Nephron progenitor cell (in vitro differentiated cells): ENCODE measurements at places on chromosomes 3 and 15.

GRCh38 chr3:15794303-15794771 lies 3.4 kb downstream of the ANKRD28 start:
- no peak for DNase-seq

DNA sequence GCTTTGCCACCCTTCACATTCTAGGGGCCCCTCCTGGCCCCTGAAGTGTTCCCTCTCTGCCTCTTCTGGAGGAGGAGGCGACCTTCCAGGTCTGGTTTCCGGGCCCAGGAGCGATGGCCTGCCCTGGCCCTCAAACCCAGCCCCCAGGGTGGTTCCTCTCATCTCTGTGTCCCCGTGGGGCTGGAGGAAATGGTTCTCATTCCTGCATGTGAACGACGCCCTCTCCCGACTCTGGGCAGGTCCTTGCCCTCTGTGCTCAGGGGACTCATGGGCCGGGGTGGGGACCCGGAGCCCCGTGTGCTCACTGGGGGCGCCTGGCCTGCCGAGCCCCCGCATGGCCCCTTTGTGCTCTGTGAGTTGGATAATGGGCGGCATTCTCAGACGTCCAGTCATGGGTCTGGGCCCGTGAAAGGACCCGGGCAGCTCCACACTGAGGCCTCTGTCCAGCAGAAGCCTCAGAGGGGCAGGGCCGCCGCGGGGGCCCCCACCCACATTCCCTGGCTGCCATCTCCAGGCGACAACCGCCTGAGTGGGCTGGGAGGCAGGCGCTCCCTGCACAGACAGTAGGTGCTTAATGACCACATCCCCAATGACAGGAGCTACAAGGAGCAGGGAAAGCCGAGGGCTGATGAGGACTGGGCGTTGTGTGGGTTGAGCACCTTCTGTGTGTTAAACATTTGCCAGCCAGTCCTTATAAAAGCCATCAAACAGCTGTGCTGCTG lies 5.5 kb upstream of the PLXND1 start:
- no peak for DNase-seq

DNA sequence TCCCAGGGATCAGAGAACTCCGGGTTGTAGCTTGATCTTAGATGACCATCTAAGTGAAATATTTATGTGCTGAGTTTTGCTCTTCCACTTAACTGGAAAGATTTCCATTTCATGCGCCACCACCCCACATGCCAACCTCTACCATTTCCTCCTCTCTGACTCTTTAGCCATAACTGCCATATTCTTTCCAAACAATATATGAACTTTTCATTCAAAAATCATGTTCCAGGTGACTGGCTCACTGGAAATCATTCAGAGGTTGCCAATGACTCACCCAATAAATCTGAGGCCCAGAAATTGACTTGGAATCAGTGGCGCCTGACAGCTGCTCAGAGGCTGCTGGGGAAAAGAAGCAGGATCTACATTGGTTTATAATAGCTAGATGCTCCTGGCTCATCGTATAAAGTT lies 31.6 kb upstream of the FAM174B start:
- no peak for DNase-seq

DNA sequence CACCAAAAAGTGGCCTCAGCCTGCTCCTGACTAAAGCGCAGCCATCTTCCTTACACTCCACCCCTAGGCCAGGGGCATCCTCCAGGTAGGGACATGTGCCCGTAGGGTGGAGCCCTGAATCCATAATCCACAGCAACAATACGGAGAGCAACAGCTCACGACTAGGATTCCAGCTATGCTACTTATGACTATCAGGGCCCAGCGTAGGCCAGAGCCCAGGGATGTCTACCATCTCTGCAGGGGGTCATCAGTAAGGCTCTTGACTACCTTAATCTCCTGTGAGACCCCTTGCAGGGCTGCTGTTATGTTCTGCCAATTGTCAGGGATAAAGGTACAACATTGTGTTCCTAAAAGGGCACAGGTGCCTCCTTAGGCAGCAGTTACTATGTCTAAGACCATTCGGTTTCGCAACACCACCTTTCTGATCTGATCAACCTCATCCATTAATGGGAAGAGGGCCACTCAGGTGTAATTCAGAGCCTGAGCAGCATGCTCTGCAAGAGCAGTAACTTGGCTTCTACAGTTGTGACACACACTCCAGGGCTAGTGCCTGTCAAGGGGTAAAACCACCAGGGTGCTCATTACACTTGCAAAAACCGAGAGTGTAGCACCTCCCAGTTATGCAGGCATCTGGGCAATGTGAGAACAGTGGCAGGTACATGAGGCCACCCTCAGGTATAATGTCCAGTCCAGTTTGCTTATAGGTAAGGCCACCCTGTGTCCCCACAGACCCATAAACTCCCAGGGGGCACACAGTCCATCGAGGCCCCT lies 11.0 kb downstream of the CCRL2 start:
- no peak for DNase-seq

- no peak for DNase-seq
These were observed 69.5 kb upstream of the NEO1 start for GRCh38 chr15:72982714-72983113.

DNA sequence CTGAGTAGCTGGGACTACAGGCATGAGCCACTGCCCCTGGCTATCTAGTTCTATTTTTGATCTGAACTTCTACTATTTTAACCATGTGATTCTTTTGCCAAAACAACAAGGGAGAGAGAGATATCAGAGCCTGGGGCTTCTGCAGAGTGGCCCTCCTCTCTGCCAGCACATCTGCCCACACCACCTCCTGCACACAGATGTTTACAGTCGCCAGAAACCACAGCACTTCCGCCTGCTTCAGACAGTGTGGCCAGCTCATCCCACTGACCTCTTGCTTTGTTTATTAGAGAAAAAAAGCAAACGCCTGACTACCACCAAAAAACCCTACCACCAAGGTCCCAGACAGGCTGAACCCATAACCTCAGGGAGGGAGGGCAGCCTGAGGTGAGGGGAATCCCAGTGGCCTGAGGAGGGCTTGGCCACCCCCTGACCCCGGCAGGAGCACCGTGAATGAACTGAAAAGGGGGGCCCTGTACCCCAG lies 85.9 kb upstream of the ABHD2 start:
- no peak for DNase-seq

- no peak for DNase-seq
These were observed 54.7 kb upstream of the CMC1 start for GRCh38 chr3:28186748-28187147.

GRCh38 chr15:45790325-45790943 lies 155.6 kb downstream of the SQOR start:
- peak; percentile 30 for DNase-seq

GRCh38 chr3:69671082-69671952 lies 67.9 kb upstream of the MITF start:
- DNase-seq, result peak; percentile 26

DNA sequence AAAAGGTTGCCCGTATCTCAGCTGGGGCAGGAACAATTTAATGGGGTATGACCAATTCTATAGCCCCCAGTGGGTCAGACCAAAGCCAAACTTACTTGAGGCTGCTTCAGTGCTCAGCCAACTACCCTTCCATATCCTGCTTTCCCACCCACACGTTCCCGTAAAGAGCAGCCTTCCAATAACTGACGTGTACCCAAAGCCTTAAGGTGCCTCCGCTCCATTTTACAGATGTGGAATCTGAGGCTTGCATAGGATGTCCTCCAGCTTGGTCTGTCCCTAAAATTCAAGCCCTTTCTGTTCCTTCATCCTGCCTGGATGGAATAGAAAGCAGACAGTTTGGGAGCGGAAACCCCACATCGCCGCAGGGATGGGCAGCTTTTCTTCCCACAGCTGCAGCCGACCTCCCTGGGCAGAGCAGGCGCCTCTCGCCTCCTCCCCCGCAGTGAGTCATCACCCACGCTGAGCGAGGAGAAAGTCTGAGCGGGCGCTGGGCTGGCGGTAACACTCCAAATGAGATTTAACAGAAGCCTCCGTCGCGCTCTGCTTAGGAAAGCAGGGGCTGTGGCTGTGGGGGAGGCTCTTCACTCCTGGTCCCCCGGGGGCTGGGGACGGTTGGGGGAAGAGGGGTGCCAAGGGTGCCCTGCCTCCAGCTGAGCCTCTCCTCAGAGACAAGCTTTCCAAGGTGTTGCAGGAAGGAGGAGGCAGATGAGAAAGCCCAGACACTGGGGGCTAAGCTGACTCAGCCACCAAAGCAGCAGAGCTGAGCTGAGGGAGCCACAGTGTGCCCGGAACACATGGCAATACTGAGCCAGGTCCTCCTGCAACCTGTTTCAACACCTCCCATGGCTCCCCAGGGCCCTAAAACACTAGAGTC lies 57.8 kb upstream of the HRH1 start:
- DNase-seq, result peak; percentile 70

- no peak for DNase-seq
These were observed 315.6 kb downstream of the EDEM1 start for GRCh38 chr3:5503136-5503535.

DNA sequence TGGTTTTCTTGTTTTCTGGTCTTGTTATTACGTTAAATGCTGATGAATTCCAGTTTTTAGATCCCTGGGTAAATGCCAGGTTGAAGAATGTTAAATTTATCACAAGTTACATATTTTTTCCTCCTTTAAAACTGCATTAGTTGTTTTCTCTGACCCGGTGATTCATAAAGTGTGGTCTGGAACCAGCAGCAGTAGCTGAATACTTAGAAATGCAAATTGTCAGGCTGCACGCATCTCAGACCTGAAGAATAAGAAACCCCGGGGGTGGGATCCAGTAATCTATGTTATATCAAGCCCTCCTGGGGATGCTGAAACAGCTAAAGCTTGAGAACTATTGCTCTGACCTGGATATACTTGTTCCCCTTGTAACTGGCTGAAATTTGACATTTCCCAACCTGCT lies 69.1 kb downstream of the PEX5L start:
- no peak for DNase-seq

DNA sequence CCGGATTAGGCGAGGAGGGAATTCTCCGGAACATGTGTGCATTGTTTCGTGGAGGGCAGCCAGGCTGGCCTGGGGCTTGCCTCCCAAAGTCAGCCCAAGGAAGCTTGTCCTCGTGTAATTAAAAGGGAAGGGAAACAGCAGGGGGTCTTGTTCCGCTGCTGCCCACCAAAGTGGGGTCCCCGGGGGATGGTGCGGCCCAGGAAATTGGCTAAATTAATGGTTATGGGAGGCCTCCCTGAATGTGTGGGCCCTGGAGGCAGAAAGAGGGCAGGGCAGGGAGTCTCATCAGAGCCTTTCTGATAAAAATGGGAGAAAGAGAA lies 118.1 kb downstream of the OPA1 start:
- DNase-seq, result peak; percentile 11

- DNase-seq, result no peak
These were observed 88.7 kb upstream of the BCL6 start for GRCh38 chr3:187833799-187834578.

DNA sequence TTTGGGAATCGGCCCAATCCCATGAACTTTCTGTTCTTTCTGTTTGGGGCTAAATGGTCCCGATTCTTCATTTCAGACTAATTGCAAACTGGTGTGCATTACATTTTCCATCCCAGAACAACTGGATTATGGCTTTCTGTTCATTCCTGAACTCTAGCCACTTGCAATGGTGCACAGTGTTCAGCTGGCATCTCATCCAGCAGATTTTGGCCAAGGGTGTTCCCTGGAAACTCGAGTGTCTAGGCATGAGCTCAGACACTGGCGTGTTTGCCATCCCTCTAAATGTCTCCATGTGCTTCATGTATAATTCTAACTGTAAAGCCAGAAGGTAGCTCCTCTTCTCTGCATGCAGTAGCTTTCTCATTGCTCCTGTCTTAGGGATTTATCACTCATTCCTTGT lies 97.1 kb upstream of the MYZAP start:
- DNase-seq, result no peak

- DNase-seq, result no peak
These were observed 35.6 kb downstream of the RTP4 start for GRCh38 chr3:187403768-187404288.

DNA sequence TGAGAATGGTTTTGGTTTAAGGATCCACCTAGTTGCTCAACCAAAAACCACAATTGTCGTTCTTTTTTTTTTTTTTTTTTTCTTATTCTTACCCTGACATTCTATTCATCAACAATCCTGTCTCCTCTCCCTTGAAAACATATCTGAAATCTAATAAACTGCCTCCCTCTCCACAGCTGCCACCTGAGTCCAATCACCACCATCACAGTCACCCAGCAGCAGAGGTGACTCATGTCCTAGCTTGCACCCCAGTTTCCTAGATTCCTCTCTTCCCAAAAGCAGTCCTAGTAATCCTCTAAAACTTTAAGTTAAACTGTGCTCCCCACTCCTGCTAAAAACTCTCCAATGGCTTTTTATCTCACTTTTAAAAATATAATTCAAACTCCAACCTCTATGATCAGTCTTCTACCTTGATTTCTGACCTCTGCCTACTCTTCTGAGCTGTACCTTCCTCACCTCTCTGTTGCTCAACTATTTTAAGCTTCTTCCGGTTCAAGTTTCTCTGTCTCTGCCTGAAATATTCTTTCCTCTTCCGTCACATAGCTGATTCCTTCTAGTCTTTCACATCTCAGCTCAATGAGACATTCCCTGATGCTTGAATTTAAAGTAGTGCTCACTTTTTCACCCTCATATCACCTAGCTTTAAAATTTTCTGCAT lies 33.7 kb upstream of the RBMS3 start:
- DNase-seq, result no peak

DNA sequence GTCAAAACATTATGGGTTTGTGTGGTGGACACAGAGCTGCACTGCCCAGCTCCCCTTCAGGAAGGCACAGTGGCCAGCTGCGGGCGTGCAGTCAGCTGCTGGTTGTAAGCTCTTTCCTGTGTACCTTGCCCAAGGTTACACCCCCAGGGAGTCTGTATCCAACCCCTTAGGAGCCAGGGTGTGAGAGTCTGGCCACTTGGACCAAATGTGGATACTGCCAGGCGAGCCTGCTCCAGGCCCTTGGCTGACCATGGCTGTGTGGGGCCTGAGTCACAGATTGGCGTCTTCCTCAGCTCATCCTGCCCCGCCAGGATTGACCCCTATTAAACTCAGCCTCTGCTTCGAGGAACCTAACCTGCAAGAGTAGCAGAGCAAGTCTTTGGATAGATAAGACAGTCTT lies 56.9 kb downstream of the ABHD5 start:
- no peak for DNase-seq

DNA sequence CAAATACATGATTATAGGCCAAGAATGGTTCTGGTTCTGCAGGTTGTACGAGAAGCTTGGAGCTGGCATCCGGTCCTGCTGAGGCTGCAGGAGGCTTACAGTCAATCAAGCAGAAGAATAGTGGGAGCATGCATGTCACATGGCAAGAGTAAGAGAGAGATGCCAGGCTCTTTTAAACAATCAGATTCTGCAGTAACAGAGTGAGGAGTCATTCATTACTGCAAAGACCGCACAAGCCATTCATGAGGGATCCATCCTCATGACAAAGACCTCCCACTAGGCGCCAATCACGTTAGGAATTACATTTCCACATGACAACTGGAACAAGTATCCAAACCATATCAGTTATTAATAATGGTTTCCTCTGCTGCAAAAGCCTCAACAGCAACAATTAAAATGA lies 536.8 kb downstream of the CADM2 start:
- DNase-seq, result no peak

- no peak for DNase-seq
These were observed 268.0 kb downstream of the NAALADL2 start for GRCh38 chr3:175127075-175127662.

DNA sequence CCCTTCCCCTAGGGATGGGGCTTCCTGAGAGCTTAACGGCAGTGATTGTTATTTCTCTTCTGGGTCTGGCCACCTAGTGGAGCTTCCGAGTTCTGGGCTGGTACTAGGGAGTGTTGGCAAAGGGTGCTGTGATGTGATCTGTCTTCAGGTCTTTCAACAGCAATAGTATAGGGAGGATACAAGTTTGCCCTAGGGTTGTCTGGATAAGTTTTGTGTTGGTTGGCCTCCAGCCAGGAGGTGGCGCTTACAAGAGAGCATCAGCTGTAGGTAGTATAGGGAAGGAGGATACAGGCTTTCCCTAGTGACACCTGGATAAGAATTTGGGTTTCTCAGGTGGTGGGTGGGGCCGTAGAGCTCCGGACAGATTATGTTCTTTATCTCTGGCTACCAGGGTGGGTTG lies 19.2 kb upstream of the CPOX start:
- no peak for DNase-seq
